ENCODE measurements at places on chromosomes 1 and 21.
A peak's percentile ranks its signal among the peaks of the same experiment; 100 is the strongest.

DNA sequence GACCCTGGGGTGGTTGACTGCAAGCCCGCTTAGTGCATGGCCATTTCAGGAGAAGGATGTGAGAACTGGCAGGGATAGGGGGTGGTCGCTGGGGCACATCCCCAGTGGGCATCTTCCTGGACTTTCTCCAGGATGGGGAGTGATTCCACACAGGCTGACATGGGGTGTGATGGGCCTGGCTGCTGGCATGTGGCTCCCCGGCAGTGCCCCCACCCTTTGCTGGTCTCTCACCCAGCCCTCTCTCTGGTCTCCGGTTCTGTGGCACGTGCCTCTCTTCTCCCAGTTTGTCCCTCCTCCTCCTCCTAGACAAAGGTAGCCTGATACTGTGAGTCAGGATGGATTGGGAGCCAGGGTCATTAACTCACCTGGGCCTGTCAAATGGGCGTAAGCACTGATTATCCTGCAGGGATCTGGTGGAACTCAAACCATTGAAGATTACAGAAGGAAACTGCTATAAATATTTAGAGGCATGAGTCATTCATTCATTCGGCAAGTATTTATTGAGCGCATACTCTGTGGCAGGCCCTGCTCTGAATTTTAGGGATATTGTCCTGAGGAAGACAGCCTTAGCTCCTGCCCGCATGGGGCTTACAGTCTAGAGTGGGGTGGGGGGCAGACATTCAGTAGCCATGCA, 23.6 kb upstream of the EPS8L3 start:
- no peak for DNase-seq

DNA sequence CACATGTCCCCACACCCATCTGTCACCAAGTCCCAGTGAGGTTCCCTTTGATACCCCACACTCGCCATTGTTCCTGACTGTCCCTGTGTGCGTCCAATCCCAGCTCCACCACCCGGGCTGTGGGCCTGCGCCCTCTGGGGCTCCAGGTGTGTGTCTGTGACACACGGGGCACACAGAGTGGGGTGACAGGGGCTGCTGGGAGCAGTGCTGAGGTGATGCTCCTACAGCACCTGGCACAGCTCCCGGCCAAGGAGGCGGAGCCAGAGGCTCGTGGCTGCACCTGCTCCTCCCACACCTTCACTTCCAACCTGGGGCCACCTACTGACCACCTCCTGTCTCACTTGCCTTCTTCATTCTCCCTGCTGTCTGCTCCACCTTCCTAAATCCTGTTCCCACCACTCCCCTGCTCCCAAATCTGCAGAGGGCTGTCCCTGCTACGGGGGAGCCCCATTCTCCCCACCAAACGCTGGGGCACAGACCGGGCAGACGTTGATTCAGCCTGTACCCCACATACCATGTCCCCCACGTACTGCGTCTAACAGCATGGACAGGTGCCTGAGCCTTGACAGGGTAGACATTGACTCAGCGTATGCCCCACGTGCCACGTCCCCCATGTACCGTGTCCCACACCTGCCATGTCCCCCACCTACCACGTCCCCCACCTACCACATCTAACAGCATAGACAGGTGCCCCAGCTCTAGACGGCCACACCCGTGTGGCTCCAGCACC, 16.4 kb downstream of the WDR4 start:
- DNase-seq: no peak

DNA sequence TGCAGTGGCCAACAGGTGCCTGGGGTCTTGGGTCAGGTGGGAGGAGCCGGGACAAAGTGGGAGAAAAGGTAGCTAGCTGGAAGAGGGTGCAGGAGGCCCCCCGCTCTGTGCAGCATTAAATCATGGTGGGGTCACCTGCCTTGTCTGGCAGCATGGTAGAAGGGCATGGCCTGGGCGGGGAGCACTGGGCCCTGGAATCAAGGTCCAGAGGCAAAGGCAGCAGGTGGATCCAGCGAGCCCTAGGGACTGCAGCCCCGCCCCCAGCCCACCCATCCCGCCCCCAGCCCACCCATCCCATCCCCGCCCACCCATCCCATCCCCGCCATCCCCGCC, 16.7 kb upstream of the TTLL10 start:
- no peak for DNase-seq

- peak; percentile 87 for DNase-seq
These were observed 230.3 kb downstream of the CENPF start for GRCh38 chr1:214833178-214833756.

DNA sequence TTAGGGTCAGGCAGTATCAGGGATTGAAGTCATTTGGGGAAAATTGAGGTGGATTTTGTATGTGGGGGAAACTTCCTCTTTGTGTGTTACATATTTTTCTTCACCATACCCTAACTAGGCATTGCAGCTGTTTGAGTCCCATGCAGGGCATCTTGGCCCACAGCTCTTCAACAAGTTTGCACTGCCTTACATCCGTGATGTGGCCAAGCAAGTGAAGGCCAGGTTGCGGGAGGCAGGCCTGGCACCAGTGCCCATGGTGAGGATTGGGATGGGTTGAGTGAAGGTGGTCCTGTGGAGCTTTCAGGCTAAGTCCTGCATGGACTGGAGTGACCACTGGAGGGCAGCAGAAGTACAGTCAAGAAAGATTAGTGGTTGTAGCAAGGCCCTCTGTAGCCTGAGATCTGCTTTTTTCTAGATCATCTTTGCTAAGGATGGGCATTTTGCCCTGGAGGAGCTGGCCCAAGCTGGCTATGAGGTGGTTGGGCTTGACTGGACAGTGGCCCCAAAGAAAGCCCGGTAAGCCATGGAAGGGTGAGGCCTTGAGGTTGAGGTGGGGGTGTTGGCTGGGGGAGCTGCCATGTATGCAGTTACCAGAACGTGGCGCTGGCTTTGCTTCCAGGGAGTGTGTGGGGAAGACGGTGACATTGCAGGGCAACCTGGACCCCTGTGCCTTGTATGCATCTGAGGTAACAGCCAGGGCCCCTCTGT, 2.4 kb downstream of the UROD start:
- peak; percentile 93 for DNase-seq

GRCh38 chr1:204407295-204407971, 4.2 kb downstream of the PPP1R15B start:
- DNase-seq: no peak

All from adipocyte (in vitro differentiated cells).